ENCODE measurements at places on chromosomes 5 and 9. TPM values are rescaled to one million over a fixed set of nuclear protein-coding genes. Genes with fewer than 3 reads are reported as not detected.

Gene IFNA21
- not detected for total RNA-seq

Gene ANKRD31
- total RNA-seq = 0.09 TPM

DNA sequence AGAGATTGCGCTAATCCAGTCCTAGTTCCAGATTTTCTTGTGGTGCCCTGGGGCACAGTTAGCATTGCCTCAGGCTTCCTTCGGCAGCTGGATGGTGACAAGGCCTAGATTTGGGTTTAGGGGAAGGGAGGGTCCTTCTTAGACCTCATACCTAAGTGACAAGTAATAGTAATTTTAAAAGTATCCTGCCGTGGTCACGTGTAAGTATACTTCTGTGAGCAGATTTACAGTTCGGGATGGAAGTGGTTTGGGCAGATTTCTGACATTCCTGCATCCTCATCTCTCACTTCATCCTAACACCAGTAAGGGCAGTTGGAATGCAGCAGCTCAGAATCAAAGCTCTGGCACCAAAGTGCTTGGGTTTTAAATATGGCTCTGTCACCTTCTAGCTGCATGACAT is 71.6 kb downstream of the LRRC70 start:
- DNase-seq = no peak

GRCh38 chr9:113979343-113980127 is 98.6 kb downstream of the AMBP start:
- DNase-seq = no peak

DNA sequence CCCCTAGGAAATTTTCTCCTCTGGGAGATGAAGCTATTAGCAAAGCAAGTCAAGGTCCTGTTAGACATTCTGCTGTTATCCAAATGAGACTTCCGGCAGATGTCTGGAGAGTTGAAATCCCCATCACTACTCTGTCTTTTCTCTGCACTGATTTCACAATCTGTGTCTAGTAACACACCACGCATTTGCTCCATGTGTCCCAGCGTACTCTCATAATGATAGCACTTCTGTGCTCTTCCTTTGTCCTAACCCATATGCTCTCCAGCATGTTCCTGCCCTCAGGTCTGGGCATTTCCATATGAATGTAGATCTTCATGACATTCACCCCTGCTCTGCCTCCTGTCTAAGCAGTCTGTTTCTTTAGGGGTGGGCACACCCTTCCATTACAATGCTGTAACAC is 1949.0 kb upstream of the WWC1 start:
- no peak for DNase-seq

Gene TNFSF15
- total RNA-seq = not detected

DNA sequence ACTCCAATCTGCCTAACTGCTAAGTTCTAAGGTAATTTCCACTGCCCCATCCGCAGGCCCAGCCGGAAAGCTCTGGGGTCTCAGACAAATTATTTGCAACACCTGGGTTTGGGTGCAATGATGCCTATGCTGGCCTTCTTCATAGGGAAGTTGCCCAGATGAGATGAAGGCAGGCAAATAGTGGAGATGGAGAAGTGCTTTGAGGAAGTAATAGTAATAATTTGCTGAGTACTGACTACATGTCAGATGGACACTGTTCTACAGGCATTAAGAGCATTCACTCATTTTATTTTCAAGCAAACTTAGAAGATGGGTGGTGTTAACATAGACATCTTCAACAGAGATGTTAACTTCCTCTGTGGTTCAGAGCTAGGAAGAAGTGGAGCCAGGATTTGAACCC is 3.8 kb downstream of the PCDH12 start:
- DNase-seq = no peak

DNA sequence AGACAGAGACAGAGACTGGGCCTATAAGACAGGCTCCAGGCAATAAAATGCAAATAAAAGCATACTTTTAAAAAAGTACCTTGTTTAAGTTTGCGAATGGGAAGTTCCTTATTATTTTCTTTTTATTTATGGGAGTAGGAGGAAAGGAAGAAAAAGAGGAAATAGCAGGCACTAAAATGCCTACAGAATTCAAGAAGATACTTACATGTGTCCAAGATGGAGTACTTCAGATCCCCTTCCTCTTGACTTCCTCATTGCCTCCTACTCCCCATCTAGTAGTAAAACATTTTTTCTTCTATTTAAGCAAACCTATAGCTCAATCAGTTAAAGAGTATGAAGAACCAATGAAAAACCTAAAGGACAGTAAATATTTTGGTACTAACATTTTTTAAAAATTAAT is 24.8 kb downstream of the GKAP1 start:
- no peak for DNase-seq

- peak; percentile 22 for DNase-seq
Measured at GRCh38 chr9:23343226-23343625, 482.8 kb downstream of the ELAVL2 start.

Gene FBXL7
- 0.07 TPM for total RNA-seq

Gene OXCT1
- 4.7 TPM for total RNA-seq

Data from HepG2 (cell line).